ENCODE measurements at places on chromosomes 6 and 20.

DNA sequence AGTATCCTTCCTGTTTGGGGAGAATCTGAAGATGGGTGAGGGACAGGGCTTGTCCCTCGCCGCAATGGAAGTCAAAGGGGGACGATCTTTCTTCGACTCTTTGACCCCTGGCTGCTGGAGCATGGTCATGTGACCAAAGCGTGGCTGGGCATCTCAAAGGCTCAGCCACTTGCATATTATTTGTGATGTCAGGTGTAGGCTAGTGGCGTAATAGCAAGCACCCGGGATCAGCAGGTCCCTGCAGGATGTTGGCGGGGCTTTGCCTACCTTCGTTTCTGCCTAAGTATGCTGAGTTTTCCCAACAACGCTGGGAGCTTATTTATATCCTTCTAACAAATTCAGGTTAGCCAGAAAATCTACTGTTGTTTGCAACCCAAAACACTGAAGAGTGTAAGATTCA, 50.3 kb upstream of the IL20RA start:
- DNase-seq: no peak

DNA sequence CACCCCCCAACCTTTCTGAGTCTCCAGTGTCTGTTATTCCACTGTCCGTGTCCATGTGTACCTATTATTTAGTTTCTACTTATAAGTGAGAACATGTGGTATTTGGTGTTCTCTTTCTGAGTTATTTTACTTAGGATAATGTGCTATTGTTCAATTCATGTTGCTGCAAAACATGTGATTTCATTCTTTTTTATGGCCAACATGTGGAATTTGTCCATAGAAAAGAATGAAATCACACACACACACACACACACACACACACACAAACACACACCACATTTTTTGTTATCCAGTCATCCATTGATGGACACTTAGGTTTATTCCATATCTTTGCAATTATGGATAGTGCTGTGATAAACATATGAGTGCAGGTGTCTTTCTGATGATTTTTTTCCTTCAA, 23.5 kb downstream of the IGF2R start:
- no peak for DNase-seq

DNA sequence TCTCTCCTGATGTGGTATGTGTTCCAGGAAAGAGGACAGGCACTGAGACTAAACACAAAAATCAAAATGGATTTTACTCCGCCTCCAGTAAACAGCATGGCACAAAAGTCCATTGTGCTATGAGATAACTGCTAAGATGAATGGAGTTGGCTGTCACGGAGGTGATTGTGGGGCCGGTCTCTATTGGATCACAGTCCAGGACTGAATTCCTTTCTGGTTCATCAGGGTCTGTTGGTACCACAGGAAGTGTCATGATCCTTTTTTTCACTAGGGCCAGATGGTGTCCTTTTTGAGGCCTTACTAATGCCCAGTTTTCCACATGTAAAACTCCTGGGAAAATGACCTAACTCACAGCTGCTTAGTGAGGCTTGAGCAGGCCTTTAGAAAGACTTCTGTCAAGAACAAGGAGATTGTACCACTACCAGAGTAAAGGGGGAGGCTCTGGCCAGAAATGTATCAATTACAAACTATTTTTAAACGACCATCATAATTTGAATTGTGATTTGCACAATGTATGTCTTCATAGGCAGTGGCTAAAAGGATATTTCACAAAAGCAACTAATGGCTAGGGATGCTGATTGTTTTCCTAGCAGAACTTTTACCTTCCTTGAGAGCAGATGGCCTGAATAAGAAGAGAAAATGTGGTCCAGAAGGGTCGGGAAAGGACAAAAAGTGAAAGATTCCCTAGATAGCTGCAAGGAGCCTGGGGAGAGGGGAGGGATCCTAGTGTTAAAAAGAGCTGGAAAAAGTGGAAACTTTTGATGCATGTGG, 192.2 kb upstream of the POU3F2 start:
- DNase-seq: peak; percentile 67

DNA sequence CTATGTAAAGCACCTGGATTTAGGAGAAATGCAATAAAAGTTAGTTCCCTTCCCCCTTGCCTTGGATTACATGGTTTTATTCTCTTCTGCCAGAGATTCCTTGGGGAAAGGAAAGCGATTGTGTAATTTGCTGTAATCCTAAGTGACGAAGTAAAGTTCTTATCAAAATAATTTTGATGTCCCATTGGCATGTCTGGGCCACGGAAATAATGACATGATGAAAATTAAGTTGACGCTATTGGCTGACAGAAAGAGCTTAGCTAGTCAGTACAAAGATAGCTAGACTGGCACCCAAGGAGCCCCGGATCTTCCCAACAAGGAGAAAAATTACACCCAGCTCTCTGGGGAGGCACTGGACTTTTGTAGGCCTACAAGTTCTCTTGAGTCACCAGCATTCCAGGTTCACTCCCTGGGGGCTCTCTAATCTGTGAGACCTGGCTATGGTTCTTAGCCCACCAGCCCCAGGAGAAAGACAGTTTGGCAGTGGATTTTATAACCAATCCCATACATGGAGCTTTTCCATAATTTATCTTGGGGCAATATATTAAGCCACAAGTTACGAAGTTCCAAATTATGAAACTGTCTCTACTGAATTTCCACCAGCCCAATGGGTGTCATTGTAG, 59.9 kb downstream of the FOXA2 start:
- no peak for DNase-seq

GRCh38 chr6:90144396-90144795, 152.2 kb downstream of the BACH2 start:
- DNase-seq: no peak

GRCh38 chr6:118996289-118996820, 61.4 kb upstream of the MCM9 start:
- DNase-seq: no peak

DNA sequence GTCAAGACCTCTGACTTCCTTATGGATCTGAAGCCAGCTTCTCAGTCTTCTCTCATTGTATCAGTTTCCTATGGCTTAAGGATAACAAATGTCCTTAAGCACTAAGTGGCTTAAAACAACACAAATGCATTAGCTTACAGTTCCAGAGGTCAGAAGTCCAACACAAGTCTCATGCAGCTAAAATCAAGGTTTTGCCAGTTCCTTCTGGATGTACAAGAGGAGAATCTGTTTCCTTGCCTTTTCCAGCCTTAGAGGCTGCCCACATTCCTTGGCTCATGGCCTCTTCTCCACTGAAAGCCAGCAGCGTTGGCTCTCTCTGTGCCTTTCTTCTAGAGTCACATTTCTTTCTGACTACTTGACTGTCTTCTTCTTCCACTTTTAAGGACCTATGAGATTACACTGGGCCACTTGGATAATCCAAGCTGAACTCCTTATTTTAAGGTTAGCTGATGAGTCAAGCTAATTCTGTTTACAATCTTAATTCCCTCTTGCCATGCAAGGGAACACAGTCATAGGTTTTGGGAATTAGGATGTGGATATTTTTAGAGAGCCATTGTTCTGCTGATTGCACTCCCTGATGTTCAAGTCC, 179.0 kb downstream of the BCAS1 start:
- no peak for DNase-seq

- DNase-seq: no peak
These were observed 129.6 kb upstream of the BEND3 start for GRCh38 chr6:107244742-107245480.

DNA sequence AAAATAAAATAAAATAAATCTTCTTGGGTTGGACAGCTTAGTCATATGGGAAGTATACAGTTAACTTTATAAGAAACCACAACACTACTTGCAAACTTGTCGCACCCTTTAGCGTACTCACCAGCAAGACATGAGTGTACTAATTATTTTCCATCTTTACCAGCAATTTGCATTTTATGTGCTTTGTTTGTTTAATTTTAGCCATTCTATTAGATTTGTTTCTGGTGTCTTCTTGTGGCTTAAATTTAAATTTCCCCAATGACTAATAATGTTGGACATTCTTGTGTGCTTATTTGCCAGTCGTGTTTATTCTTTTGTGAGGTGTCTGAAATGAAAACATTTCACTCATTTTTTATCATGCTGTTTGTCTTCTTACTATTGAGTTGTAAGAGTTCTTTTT, 1172.2 kb upstream of the CITED2 start:
- DNase-seq: no peak

DNA sequence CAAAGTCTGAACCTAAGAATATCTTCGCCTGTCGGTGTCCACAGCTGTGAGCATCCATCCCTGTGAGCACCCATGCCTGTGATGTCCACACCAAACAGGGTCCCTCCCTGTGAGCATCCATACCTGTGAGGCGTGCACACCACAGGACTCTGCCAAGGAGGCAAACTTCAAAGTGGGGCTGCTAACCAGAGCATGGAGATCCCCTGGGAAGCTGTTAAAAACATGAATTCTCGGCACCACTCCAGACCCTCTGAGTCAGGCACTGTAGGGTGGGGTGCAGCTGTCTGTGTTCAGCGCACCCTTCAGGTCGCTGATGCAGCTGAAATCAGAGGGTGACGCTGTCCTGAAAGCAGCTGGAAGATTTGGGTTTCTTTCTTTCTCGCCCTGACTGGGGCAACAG, 85.4 kb upstream of the NXT1 start:
- no peak for DNase-seq

DNA sequence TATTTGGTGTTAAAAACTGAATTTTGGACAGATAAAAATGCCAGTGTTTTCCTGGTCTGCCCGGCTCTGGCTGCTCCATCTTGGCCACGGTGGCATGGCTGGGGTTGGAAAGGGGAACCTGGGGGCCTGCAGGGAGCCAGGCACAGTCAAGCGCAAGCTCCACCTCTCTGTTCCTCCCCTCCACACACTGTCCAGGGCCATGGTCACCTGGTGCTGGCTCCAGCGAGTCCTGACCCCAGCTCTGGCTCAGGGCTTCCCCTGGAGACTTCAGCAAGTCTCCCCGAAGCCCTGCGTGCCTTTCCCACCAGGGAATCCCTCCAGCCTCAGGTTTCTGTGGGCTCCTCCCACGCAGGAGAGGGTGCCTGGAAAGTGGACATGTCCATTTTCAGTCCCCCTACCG, 298.5 kb downstream of the QKI start:
- DNase-seq: no peak

DNA sequence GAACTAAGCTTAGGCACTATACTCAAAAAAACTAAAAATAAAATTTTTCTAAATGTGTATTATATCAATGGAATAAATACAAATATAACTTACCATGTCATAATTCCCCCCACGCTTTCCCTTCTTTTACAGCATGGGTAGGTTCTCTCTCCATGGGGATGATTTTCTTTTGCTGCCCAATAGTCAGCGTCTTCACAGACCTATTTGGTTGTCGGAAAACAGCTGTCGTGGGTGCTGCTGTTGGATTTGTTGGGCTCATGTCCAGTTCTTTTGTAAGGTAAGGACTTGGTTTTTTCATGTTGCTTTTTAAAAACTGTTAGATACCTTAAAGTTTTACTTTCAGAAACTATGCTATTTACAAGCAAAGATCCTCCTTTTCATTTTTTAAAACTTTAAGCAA, 85.3 kb downstream of the SLC16A10 start:
- DNase-seq: no peak

DNA sequence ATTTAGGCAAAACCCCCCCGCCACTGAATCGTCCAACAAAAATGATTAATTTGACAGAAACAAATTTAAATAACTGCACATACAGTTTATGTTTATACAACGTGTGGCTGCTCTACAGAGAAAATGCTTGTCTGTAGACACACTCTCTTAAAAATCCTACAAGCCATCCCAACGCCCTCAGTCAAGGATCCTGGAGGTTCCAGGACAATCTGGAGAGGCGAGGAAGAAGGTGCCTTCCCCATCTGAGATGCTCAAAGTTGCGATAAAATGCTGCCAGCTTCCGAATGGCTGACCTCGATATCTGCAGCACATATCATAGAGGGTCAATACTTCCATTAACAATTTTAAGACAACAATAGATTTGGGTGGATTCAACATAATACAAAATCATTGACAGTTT, 25.3 kb downstream of the ZNF217 start:
- DNase-seq: no peak

DNA sequence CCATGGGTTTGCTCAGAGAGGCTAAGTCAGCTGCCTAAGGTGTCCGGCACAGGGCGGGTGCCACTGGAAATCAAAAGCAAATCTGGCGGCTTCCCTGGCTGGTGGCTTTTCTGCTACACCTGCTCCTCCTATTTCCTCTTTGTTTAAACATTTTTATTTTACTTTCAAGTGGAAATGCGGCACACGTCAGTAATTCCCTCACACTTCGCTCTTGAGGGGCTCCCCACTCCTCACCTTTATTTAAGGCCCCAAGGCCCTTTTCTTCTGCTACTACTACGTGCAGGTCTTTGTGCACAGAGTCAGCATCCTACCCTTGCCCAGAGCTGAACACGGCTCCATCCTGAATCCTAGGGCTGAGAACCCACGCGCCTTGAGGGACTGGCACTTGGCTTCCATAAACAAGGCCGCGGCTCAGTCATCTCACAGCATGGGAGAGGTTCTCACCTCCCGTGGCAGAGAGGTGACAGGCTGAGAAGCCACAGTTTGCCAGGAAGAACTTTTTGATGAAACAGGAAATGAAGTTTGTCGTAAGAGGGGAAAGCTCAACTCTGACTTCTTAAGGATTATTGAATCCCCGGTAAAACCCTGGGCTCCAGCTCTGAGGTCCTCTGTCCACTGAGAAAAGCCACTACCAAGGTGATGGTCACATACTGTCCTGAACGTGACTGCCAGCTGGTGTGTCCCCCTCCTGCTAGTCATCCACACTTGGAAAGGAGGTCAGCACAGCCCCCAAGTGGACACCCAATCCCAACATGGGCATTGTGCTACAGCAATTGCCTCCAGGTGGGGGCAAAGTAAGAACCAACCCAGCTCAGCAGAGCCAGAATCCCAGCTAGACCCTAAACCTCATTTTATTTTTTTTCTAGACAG, 48.0 kb downstream of the NFATC2 start:
- DNase-seq: no peak

GRCh38 chr20:34710568-34710839, 6.4 kb downstream of the TP53INP2 start:
- DNase-seq: no peak

GRCh38 chr6:85677234-85677956, 34.7 kb upstream of the SYNCRIP start:
- DNase-seq: no peak

- no peak for DNase-seq
These were observed 83.6 kb upstream of the MYLIP start for GRCh38 chr6:16045238-16045637.

- DNase-seq: peak; percentile 62
These were observed 262.1 kb downstream of the FOXC1 start for GRCh38 chr6:1871724-1872315.

DNA sequence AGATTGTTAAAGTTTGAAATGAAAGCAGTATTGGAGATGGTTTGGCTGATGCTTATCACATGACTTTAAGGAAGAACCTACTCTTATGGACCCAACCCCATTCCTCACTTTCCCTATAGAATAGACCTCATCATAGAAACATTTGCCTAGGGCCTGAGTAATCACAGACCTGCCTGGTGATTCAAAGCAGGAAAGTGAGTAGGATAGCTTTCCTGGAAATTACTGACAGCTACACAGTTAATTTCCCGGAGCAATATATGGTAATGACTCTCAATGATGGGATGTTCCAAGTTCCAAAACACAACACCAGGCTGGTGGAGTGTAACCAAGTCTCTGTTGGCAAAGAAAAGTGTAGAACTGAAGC, 233.8 kb downstream of the SIM1 start:
- no peak for DNase-seq

GRCh38 chr6:24972311-24972958, 36.7 kb upstream of the RIPOR2 start:
- DNase-seq: no peak

All from putamen (tissue), 1 donor.